Gastroesophageal sphincter (tissue), 4 donors: ENCODE measurements at places on chromosomes 12 and 14.

GRCh38 chr14:65302571-65303189 is 109.8 kb upstream of the FUT8 start:
- H3K27ac ChIP-seq, result no peak overlapping the region
- no peaks in the 10 kb centered on the region for H3K36me3 ChIP-seq
- H3K4me1 ChIP-seq, result no peaks in the 10 kb centered on the region
- ATAC-seq, result no peak

DNA sequence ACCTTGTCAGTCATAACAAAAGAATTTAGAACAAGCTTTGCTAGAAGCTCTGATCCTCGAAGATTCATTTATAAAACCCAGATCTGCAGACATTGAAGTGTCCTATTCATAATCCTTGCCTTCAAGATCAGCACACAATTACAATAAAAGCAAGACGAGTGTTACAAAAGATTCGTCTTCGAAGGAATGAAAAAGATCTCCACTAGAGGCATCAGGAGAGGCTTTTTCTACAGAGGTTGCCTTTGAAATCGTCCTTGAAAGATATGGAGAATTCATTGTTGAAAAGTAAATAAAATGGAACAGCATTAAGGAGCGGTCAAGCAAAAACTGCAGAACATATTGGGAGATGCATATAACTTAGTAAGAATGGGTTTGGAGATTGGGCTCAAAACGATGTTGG is 146.4 kb downstream of the BMP4 start:
- H3K4me1 ChIP-seq, result no peaks in the 10 kb centered on the region
- ATAC-seq, result no peak
- no peak overlapping the region for H3K4me3 ChIP-seq
- H3K36me3 ChIP-seq, result no peaks in the 10 kb centered on the region

GRCh38 chr12:104310751-104311633 is 7.5 kb downstream of the EID3 start:
- H3K4me3 ChIP-seq, result no peak overlapping the region
- no peaks in the 10 kb centered on the region for H3K27me3 ChIP-seq
- ATAC-seq, result no peak
- H3K27ac ChIP-seq, result no peak overlapping the region
- peaks cover 8% of the 10 kb centered on the region for H3K4me1 ChIP-seq
- no peaks in the 10 kb centered on the region for H3K36me3 ChIP-seq

DNA sequence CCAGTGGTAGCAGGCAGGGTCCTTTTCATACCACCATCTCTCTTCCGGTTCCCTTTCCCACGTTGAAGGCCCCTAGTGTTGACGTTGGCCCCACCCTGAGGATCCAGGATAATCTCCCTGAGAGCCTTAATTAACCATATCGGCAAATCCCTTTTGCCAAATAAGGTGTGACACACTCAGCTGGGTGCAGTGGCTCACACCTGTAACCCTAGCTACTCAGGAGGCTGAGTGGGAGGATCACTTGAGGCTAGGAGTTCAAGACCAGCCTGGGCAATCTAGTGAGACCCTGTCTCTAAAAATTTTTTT is 2.8 kb upstream of the TMEM119 start:
- no peaks in the 10 kb centered on the region for H3K27me3 ChIP-seq
- no peaks in the 10 kb centered on the region for H3K36me3 ChIP-seq
- H3K4me3 ChIP-seq, result no peak overlapping the region
- no peak for ATAC-seq
- no peaks in the 10 kb centered on the region for H3K4me1 ChIP-seq
- no peak overlapping the region for H3K27ac ChIP-seq

DNA sequence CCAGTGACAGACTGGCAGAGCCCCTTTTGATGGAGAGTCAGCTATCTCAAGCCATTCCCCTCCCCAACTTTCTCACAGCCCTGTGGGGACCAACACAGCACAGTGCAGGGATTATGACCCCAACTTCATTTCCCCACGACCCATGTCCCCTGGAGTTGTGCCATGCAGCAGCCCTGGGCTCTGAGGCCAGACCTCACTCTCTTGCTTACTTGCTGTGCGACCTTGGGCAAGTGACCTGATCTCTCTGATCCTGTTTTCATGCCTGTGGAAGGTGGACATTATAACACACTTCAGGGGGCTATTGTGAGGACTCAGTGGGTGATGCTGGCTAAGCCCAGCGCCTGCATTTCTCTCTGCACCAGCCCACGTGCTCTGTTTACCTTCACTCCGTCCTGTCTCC is 14.1 kb downstream of the OTUB2 start:
- H3K36me3 ChIP-seq, result no peaks in the 10 kb centered on the region
- H3K4me1 ChIP-seq, result no peaks in the 10 kb centered on the region
- H3K4me3 ChIP-seq, result no peak overlapping the region
- no peaks in the 10 kb centered on the region for H3K27me3 ChIP-seq
- no peak overlapping the region for H3K27ac ChIP-seq

GRCh38 chr12:122471324-122472226 is 29.2 kb downstream of the ZCCHC8 start:
- ATAC-seq, result peak; percentile 68
- H3K27me3 ChIP-seq, result no peaks in the 10 kb centered on the region
- H3K27ac ChIP-seq, result peak overlapping the region; percentile 77
- peaks cover 4% of the 10 kb centered on the region for H3K4me1 ChIP-seq

- H3K4me3 ChIP-seq, result no peak overlapping the region
- H3K4me1 ChIP-seq, result peaks cover 10% of the 10 kb centered on the region
- no peaks in the 10 kb centered on the region for H3K27me3 ChIP-seq
- ATAC-seq, result no peak
- peak overlapping the region; percentile 59 for H3K27ac ChIP-seq
- no peaks in the 10 kb centered on the region for H3K36me3 ChIP-seq
These were observed 44.4 kb downstream of the ANO6 start for GRCh38 chr12:45260104-45260815.

DNA sequence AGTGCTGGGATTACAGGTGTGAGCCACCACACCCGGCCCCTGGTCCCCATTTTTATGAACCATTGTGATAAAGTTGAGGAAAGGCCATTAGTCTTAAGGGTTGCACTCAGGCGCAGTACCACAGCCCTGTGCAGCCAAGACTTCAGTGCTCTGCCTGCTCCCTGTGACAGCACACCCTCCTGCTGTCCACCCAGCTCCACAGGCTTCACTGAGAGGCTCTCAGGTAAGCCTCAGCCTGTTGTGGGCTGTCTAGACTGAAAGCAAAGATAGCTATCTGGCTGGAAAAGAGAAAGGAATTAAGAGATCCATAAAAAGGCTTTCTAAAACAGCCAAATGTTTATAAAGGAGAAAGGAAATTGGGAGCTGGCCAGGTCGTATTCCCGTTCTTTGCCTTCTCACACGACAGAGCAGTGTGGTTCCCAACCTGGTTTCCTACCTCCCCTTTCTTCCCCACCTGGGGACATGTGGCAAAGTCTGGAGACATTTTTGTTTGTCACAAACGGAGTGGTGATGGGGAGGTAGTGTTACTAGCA is 19.1 kb upstream of the DNM1L start:
- H3K4me1 ChIP-seq, result no peaks in the 10 kb centered on the region
- no peak overlapping the region for H3K4me3 ChIP-seq
- no peaks in the 10 kb centered on the region for H3K27me3 ChIP-seq
- H3K27ac ChIP-seq, result peak overlapping the region; percentile 59
- no peak for ATAC-seq
- H3K36me3 ChIP-seq, result no peaks in the 10 kb centered on the region

DNA sequence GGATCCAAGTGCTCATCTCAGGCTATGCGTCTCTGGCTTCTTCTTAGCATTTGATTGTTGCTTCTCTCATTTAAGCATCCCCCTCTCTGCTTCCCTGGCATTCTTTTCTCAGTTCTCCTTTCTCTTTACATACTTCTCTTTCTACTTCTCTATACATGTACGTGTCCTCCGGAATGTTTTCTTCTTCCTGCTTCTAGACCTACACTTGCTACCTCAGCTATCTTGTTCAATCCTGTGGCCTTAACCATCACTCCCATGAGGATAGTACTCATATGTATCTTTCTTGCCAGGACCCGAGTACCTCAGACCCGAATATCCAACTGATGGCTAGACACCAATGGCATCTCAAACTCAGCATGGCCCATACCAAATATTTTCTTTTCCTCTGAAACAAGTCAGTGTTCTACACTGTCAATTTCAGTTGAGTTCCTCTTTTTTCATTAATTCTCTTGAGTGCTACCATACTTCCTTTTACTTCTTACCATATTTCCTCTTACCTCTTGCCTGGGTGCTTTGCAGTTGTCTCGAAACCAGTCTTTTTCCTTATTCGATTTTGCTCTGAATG is 115.1 kb upstream of the SLC38A2 start:
- H3K4me1 ChIP-seq, result peaks cover 37% of the 10 kb centered on the region
- no peak for ATAC-seq
- H3K36me3 ChIP-seq, result no peaks in the 10 kb centered on the region
- H3K4me3 ChIP-seq, result no peak overlapping the region
- no peak overlapping the region for H3K27ac ChIP-seq

- no peak overlapping the region for H3K27ac ChIP-seq
- H3K36me3 ChIP-seq, result no peaks in the 10 kb centered on the region
- no peak overlapping the region for H3K4me3 ChIP-seq
- no peak for ATAC-seq
- no peaks in the 10 kb centered on the region for H3K4me1 ChIP-seq
These were observed 62.4 kb downstream of the ANO2 start for GRCh38 chr12:5882511-5883190.

- no peaks in the 10 kb centered on the region for H3K36me3 ChIP-seq
- no peak overlapping the region for H3K4me3 ChIP-seq
- peaks cover 6% of the 10 kb centered on the region for H3K4me1 ChIP-seq
- no peak for ATAC-seq
- H3K27me3 ChIP-seq, result no peaks in the 10 kb centered on the region
These were observed 153.7 kb upstream of the PZP start for GRCh38 chr12:9361879-9362326.
